ENCODE measurements at places on chromosomes 5 and 9.

DNA sequence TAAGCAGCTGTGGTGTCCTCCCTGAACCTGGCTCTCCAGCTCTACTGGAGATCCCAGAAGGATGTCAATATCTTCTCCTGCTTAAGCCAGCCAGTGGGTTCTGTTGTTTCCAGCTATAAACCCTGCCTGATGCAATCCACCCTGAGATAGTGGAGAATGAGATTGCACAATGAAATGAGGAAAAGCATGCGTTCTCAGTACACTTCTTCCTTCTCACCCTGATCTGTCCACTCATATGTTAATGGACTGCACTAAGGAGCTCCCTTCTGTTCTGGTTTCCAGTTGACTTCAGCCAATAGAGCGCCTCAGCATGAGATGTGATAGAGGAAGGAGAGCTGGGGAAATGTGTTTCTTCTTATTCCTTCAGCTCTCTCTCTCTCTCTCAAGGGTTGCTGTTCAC, 40.0 kb upstream of the CDH6 start:
- no peak for DNase-seq

GRCh38 chr5:171623551-171624097, 162.0 kb upstream of the SMIM23 start:
- no peak for DNase-seq

GRCh38 chr9:28808042-28808441, 1234.8 kb upstream of the C9orf72 start:
- no peak for DNase-seq

GRCh38 chr5:83026516-83026915, 50.7 kb downstream of the TMEM167A start:
- no peak for DNase-seq

DNA sequence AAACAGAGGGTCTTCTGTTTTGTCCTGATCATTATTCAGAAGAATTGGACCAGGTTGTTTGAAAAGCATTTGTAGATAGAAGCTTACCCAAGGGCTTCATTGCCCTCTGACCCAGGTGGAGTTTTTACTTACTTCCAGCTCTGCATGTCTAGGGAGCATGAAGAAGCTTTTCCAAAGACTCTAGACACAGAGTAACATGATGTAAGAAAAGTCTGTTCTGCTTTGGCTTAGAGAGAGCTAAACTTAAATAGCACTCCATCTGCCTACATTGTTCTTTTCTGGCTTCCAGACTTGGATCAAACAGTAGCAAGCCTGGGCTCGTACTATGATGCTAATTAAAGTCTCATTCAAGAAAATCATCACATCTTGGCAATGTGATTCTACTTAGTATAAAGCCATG, 112.1 kb downstream of the SNCAIP start:
- DNase-seq: no peak

GRCh38 chr9:135705376-135705775, 3.4 kb downstream of the KCNT1 start:
- DNase-seq: no peak

DNA sequence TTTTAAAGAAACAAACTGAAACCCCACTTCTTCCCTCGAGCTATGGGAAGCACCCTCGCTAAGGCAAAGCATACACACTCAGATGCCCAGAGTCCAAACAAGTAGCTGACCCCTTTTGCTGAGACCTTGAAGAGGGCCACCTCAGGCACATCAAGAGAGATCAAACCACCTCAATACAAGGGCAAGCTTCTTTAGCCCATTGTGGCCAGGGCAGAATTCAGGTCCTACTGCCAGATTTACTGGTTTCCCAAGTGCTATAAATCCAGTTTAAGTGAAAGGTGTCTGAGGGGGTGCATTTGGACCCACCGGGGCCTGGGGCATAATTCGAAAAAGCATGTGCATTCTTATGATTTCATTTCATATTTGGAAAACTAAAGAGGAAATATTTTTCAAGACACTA, 40.4 kb downstream of the NEURL1B start:
- no peak for DNase-seq

- DNase-seq: no peak
Measured at GRCh38 chr9:68629042-68629441, 76.0 kb upstream of the PIP5K1B start.

- DNase-seq: no peak
Measured at GRCh38 chr9:113416149-113416721, 5.7 kb downstream of the C9orf43 start.

- no peak for DNase-seq
Measured at GRCh38 chr5:142674531-142675469, 11.1 kb downstream of the FGF1 start.

GRCh38 chr5:165569551-165569950, 2064.1 kb downstream of the MAT2B start:
- DNase-seq: no peak

DNA sequence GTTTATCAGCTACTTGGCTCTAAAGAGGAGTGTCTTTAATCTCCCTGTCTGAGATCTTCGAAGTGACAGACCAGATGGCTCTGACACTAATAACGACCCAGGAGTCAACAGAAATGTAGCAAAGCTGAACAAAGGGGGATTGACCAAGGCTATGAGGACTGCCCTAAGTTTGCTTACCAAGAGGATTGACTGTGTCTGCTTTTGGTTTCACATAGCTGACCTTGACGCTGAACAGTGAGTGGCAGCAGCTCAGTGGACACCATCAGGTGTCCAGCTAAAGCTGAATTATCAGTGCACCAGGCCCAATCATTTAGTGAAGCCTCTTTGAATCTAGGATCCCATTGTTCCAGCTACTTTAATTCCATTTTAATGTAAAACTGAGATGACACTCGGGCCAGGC, 262.6 kb downstream of the COX7C start:
- no peak for DNase-seq

DNA sequence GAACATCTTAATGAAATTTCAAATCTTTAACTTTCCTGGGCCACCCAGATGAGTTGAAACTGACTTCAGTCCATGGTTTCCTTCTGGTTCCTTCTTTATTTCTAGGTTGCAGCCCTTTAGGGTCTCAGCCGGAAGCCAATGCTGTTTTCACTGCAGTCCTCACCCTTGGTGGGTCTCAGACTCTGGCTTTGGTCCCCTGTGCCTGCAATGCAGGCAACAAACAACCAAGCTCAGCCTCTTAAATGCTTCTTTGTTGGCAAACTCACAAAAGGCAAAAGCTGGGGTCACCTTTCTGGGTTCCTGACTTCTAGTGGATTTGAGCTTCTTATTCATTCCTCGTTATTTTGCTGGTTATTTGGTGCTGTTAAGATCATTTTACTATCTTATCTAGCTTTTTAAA, 19.3 kb upstream of the APC start:
- DNase-seq: no peak

DNA sequence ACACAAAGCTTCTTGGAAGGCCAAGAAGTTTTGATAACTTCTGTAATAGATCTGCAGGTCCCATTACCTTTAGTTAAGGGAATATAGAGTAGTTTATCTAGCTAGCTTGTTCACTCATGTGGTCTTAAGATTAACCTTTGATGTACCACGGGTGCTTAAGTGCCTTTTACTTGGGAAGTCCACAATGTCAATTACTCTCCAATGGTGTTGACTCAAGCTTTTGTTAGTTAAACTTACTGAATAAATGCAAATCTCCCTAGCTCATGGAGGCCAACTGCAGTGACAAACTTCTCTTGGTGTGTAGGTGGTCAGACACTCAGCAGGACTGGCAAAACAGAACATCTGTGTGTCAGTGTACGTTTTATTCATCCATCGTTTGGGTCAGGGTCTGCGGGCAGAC, 501.5 kb downstream of the ELAVL2 start:
- DNase-seq: no peak

DNA sequence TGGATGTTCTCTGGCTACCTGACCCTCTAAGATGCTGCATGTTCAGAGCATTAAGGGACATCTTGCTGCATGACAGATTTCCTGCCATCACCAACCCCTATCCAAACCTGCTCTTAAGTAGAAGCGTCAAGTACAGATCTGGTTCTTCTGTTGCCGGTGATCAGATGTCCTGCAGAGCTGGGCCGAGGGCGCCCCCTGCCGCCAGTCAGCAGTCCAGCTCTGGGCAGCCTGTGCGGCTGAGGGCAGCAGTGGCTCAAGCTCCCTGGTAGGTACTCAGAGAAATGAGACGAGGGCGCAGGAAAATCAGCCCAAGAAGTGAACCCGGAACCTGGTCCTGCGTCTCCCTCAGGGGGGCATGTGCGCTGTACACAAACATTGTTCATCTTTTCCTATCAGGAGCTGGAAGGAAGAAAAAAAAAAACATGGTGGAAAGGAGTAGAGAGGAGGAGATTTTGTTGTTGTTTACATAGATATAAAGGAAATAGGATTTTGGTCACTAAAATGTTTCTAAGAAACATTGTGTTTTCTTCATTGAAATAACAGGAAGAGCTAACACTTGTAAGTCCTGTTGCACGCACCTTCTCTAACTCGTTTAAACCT, 95.8 kb downstream of the CFAP90 start:
- peak; percentile 25 for DNase-seq

GRCh38 chr9:81132318-81132717, 557.0 kb downstream of the TLE1 start:
- no peak for DNase-seq

DNA sequence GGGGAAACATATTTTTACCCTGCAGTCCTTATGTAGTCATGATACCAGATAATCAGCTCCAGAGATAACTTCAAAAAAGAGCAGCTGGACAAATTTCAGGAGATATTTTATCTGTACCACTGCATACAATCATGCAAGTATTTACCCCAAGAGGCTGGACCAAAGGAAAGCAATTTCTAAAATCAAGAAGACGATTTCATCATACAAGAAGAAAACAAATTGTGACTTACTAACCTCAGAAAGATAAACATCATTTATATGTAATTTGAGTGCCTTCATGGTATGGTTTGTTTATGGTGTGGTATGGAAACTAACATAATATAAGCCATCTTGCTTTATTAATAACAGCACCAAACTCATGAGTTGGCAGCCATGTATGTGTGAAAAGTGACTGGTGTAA, 603.6 kb downstream of the PSAT1 start:
- DNase-seq: no peak

DNA sequence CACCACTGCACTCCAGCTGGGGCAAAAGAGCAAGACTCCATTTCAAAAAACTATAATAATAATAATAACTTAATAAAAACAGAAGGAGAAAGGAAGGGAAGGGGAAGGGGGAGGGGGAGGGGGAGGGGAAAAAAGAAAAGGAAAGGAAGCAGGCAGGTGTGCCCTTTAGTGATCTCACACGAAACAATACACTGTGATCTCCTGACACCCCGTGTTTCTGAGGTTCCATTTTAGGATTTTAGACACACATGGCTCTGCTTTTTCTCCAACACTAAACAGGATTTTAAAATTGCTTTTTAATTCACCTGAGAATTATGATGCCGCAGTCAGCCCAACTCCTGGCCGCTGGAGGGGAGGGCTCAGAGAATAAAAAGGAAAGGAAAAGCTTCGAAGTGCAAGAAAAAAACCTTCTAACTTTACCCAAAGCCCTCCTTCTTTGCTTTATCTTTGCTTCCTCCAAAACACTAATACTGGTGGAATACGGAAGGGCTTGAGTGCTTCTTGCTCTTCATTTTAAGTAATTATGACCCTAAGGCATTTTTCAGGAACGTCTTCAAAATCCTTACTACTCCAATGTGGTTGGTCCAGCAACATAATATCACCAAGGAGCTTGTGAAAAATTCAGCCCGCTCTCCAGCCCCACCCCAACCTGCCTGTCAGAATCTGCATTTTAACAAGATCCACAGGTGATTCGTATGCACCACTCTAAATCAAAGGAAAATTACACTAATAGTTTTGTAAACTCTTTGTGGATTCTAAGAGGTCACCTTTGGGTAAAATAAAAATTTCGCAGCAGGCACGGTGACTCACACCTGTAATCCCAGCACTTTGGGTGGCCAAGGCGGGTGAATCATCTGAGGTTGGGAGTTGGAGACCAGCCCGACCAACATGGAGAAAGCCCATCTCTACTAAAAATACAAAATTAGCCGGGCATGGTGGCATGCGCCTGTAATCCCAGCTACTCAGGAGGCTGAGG, 66.0 kb downstream of the MYO10 start:
- no peak for DNase-seq

- DNase-seq: no peak
Measured at GRCh38 chr9:133037775-133038515, 7.1 kb downstream of the GTF3C5 start.

DNA sequence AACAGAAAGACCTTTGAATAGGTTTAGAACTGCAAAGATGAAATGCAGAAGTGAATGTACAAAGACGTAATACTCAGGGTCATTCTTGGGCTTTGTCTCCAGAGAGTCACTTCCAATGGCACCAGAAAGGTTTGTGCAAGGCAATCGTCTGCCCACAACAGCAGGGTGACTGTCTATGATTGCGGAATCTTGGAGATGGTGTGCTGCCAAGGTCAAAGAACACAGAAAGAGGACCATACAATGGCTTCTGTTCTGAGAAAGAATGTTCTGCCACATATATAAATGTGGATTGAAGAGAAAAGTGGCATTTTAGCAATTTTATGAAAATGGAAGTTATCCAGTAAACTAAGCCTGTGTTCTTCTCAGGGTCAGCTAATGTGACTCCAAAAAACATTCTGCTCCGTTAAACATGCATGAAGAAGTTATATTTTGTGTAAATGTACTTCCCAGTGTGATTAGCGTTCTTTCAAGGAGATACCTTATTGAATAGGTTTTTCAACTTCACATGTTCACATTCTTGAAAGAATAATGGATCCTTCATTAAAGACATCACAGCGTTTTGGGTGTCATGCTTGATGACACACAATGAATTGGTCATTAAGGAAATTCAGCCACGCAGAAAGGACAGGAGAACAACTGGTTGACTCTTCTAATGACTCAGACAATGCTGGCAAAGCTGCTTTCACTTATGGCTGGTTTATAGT, 73.4 kb upstream of the CDH6 start:
- no peak for DNase-seq

DNA sequence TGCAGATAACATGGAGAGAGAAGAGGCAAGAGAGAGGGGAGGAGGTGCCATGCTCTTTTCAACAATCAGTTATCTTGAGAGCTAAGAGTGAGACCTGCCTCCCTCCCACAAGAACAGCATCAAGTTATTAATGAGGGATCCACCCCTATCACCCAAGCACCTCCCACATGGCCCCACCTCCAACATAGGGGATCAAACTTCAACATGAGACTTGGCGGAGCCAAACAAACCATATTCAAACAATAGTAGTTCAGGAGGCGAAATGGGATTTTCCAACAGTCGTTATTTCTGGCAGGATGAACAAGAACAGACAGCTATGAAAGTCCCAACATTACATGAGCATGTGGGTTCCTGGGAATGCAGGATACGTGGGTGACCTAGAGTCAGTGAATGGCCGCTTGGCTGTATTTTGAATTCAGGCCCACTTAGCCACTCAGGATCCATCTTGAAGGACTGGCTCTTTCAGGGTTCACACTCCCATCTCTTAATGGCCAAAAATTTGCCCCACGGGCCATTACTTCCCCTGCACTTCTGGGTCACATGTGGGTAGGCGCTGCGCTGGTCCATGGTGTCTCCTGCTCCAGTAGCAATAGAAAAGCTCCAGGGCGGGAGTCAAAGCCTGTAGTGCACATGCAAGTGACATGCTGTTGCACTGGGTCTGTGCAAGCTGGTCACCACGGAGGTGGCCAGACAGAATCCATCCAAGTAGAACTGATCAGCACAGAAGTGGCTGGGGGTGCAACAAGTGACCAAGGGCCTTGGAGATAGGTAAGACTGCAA, 7.1 kb upstream of the FAF2 start:
- no peak for DNase-seq
